ENCODE measurements at places on chromosomes 16 and 17. TPM values are rescaled to one million over a fixed set of nuclear protein-coding genes. Genes with fewer than 3 reads are reported as not detected.

The MMP2 gene
- 256 TPM for polyA plus RNA-seq

The TLCD1 gene
- polyA plus RNA-seq = 13.6 TPM

The ZG16B gene
- polyA plus RNA-seq = 0.48 TPM

The AIPL1 gene
- polyA plus RNA-seq = 0.07 TPM

The KLHL10 gene
- 0.50 TPM for polyA plus RNA-seq

The EFNB3 gene
- 21.3 TPM for polyA plus RNA-seq

The CLEC3A gene
- not detected for polyA plus RNA-seq

The CPPED1 gene
- polyA plus RNA-seq = 25.8 TPM

The ZNF423 gene
- polyA plus RNA-seq = 27.8 TPM

The SAMD14 gene
- 16.1 TPM for polyA plus RNA-seq

The PRPSAP2 gene
- 62.3 TPM for polyA plus RNA-seq

The DLX3 gene
- 1.2 TPM for polyA plus RNA-seq

The MYH8 gene
- polyA plus RNA-seq = 0.70 TPM

DNA sequence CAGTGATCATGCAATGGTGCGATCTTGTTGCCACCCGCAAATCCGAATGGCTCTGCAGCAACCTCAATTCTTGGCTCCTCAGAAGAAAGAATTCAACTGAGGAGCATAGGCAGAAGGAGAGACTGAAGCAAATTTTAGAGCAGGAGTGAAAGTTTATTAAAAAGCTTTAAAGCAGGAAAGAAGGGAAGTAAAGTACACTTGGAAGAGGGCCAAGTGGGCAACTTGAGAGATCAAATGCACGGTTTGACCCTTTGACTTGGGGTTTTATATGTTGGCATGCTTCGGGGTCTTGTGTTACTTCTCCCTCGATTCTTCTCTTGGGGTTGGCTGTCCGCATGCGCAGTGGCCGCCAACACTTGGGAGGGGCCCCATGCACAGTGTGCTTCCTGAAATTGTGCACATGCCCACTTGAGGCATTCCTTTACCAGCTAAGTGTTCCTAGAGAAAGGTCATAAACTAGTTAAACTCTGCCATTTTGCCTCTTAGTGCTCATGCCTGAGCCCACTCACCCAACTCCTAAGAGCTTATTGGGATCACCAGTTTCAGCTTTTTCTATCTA, 36.7 kb downstream of the ZNRF1 start:
- no peak for DNase-seq

DNA sequence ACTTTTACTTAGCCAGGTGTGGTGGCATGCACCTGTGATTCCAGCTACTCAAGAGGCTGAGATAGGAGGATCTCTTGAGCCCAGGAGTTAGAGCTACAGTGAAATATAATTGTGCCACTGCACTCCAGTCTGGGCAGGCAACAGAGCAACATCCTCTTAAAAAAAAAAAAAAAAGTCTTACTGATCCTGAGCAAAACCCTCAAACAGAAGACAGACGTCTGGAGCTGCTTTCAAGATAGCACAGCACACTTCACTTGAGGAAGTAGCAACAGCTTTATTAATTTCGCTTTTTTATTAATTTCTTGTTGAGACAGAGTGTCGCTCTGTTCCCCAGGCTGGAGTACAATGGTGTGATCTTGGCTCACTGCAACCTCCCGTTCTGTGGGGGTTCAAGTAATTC, 10.2 kb upstream of the GGA2 start:
- no peak for DNase-seq

GRCh38 chr17:81569986-81570514, 17.9 kb upstream of the FAAP100 start:
- no peak for DNase-seq

DNA sequence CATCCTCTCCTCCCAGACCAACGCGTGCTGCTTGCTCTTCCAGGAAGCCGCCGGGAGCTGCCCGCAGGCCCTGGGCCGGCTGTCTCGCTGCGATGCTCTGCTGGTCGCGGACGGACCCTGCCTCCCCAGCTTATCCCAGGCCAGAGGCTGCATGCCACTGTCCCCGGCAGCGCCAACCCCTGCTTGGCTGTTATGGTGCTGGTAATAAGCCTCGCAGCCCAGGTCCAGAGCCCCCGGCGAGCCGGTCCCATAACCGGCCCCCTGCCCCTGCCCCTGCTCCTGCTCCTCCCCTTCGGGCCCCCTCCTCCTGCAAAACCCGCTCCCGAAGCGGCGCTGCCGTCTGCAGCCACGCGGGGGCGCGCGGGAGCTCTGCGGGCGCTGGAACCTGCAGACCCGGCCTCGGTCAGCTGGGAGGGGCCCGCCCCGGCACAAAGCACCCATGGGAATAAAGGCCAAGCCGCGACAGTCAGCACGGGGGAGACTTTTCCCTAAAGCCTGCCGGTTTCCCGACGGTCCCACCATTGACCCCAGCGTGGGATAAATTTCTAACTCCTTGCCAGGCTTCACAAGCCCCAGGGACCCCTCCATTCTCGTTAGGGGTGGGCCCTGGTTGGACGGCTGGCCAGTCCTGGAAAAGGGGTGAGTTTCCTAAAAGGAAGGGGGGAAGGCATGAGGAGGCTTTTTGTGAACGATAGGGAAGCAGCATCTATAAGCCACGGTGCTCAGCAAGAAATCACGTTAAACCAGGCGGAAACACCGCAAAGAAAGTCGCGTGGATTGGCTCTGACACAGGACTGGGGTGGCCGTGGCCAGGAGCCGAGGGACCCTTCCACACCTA, 11.2 kb downstream of the ENPP7 start:
- DNase-seq = peak; percentile 83

DNA sequence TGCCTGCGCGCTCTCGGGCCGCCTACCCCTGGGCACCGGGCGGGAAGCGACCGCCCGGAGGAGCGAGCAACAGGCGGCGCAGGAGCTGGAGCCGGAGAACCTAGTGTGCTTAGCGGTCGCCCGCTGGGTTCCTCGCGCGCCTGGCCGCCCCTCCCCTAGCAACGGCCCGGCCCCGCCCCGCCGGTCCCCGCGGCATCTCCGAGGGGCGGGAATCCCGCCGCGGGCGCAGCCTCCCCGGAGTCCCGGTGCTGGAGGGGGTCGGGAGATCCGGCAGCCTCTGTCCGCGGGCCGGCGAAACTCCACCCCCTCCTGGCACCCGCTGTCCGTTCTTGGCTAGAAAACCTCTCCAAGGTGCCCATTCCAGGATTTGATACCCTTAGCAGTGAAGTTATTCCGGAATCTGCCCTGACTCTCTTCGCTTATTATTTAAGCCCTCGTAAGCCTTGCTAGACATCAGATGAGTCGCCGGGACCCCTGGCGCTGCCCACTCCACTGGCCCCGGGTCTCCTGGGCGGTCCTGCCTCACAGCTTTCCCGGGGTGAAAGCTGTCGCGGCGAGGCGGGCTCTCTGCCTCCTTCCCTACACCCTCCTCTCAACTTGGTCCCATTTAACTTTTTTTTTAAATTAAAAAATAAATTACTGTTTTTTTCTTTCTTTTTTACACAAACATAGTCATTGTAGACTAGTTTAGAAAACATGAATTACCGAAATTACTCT, at the start of gene RPRML:
TSS of gene RPRML (minus strand) at position 107 of the 717 bp plus-strand sequence. CDS start 246 bp downstream, outside the sequence.
- no peak for DNase-seq

GRCh38 chr16:57889960-57890751, 80.8 kb downstream of the CNGB1 start:
- no peak for DNase-seq

DNA sequence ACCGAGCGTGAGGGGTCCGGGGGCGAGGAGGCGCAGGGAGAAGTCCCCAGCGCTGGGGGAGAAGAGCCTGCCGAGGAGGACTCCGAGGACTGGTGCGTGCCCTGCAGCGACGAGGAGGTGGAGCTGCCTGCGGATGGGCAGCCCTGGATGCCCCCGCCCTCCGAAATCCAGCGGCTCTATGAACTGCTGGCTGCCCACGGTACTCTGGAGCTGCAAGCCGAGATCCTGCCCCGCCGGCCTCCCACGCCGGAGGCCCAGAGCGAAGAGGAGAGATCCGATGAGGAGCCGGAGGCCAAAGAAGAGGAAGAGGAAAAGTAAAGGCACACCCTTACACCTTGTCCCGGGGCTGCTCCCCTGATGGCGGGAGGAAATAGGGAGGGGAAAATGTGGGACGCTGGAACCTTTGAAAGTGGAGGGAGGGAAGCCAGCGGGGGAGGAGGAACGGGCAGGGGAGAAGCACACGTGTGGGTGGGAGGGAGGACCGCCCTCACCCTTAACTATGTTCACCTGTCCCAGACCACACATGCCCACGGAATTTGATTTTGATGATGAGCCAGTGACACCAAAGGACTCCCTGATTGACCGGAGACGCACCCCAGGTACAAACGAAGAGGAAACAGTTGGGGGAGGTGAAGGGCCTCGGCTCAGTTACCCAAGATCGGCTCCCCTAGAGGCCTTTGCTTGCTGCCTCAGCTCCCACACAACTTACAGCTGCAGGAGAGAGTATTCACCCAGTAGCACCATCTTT, 916 bp downstream of the PAGR1 start:
- DNase-seq = no peak

GRCh38 chr17:65455972-65456343, 105.5 kb downstream of the AXIN2 start:
- DNase-seq = peak; percentile 52

DNA sequence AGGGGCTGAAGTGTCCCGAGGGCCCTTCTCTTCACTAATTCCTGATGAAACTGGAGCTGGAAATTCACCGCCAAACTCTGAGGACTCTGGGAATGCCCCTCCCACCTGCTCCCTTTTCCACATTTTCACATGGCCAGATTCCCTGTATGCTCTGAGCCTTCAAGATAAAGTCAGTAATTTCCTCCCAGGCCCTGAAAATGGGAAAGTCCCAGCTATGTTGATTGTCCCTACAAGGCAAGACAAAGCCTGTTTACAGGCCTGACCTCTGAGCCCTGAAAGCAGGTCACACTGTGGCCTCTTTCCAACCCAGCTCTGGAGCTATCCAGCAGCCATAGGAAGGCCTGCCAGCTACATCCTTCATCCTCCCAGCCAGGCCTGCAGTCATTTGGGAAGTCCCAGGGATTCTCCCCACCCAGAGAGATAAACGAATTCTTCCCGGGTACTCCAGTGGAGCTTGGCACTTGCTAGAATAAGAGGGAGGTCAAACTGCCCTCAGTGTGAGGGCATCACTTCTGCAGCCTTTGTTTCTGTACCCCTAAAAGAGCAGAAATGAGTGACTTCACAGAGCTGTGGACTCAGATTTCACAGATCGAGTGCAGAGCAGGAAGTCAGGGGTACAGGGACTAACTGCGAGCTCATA, 19.6 kb upstream of the CCL2 start:
- DNase-seq = no peak

DNA sequence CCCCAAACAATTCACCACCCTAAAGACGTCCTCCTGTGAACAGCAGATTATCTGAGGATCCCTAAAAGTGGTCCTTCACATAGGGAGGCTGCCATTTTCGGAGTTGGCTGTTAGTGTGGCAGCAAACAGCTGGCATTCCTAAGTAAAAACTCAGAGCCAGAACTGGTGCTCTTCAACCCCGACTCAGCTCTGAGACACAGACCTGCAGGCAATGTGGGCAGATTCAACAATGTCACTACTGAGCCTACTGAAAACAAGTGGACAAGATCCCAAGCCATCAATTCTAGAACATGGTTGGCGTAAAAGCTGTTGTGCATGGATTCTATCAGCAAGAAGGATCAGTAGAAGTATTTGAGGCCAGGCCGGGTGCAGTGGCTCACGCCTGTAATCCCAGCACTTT, 247.2 kb downstream of the NTN1 start:
- no peak for DNase-seq

DNA sequence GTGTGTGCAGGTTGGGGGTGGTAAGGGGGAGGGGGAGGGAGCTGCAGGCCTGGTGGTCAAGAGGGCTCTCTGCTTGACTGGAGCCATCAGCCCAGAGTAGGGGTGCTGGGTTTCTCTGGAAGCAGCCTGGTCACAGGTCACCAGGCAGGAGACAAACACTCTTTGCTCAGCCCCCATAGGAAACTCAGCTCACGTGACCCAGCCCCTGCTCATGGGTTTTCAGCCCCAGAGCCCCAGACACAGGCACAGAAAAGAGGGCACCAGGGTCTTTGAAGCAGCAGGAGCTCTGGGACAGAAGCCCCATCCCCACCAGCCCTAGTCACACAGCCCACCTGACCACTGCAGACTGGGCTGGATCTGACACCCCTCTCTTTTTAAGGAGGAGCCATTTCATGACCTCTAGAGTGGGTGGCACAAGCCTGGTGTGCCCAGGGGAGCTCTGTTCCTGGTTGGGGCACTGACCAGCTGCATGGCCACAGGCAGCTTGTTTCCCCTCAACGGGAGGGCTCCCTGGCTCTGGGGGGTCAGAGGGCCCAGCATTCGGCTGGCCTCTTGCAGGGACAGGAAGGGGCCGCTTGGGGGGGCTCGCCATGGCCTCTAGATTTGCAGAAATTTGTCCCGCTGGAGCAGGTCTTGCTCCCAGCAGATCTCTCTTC, 13.8 kb upstream of the CD79B start:
- DNase-seq = peak; percentile 66

DNA sequence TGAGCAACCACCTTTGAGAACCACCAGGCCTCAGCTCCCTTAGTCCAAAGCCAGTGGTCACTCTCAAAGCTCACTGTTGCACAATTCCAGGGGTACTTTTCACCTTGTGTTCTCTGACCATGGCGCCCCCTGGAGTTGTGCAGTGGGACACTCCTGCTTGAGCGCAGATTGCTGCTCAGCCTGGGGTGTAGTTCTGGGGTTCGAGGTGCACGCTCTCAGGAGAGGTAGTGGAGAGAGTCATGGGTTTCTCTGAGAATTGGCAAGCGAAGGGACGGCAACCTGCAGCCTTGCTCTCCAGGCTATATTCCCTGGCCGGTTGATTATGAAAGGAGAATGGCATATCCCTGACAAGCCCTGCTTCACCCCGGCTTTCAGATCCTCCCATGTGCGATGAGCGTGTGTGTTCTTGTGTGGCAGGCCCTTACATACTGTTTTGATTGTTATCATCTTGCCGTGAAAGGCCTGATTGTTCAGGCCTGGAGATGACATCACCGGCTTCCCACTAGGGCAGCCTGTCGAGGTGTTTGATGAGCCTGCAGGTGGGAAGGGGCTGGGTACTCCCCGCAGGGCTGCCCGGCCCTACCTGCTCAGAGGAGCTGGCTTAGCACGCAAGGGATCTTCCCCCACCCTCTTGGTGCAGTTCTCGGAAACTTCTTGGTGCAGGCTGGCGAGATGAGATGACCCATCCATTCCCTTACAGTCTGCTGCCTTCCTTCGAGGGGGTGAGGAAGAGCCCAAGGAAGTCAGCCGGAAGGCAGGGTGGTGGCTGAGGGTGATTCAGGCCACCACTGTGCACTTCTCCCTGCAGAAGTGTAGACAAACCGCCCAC, 431.2 kb downstream of the SLC39A11 start:
- DNase-seq = no peak

- no peak for DNase-seq
These were observed 13.9 kb downstream of the CES5A start for GRCh38 chr16:55861288-55861687.

- no peak for DNase-seq
These were observed 296.6 kb downstream of the WWOX start for GRCh38 chr16:78396046-78396445.

GRCh38 chr17:79974566-79975497, 60.8 kb downstream of the TBC1D16 start:
- DNase-seq = no peak

GRCh38 chr17:83196366-83196765, 117.0 kb downstream of the METRNL start:
- no peak for DNase-seq
